ENCODE measurements at places on chromosomes 2 and 18.
A peak's percentile ranks its signal among the peaks of the same experiment; 100 is the strongest.

GRCh38 chr2:225773148-225773547, 373.6 kb downstream of the NYAP2 start:
- DNase-seq, result no peak

DNA sequence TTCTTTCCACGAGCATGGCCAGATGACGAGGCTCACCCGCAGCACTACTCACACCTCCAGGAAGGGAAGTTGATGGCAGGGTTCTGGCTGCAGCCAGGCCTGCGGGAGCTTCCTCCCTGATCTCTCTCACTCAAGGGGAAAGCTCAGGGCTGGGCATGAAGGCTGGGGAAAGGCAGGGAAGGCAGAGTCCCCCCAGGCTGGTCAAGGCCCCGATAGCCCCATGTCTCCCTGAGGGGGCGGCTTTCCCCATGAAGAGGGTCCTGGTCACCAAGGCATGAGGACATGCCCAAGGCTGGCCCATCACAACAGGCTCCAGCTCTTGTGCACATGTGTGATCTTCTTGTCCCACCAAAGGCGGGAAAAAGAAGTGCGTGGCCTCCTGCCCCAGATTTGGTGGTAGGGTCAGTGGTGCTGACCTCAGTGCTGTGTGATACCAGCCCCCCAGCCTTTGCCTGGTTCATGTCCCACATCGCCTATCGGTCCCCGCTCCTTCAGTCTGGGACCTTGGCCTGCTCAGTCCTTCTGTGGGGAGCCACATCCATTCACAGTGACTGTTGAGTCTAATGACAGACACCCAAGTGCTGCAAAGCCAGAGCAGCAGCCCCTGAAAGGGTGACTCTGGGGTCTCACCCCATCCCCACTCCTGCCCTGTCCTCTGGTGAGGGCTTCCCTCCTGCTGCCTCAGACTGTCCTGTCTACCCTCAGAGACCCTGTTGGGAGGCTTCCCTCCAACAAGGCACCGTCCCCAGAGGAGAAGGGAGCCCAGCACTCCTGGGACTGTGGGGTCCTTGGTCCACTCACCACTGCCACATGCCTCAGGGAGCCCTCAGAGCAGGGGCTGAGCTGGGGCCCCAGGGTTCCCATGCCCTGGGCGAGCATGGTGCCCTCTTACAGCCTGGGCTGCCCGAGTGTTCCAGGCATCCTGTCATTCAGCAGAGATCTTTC, 49.8 kb upstream of the ALPP start:
- no peak for DNase-seq

- no peak for DNase-seq
Observed at GRCh38 chr18:55403421-55403949, 184.5 kb downstream of the TCF4 start.

- DNase-seq, result no peak
Observed at GRCh38 chr2:167144179-167144898, 256.1 kb downstream of the XIRP2 start.

DNA sequence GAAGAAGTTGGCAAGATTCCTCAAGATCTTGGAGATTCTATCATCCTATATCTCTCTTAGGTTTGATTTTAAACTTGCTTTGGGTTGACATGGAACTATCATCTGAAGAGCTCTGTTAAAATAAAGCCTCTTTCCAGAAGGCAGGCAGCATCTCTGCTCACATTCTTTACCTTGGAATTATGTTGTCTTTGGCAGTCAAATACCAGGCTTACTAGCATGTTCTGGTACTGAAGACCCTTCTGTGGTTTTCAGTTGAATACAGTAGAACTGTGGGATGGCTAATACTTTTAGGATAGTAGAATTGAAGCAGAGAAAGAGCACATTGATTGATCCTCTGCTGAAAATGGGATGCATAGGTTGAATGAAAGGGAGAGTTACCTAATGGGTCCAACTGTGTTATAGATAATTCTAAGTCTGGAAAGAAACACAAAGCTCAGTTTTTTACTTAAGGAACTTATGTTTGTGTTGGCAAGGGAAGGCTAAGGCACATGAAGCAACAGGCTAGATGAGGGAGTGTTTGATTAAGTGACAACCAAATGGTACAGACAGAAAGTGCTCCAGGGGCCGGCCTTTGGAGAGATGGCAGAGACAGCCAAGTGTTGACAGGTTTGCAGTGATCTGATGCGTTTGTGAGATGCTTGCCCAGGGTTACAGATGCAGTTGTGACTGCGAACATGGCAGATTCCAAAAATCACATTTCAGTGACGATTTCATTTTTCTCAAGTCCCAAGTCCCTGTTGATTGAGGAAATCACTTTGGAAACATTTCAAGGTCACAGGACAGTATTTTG, 397.9 kb downstream of the MEIS1 start:
- DNase-seq, result no peak

GRCh38 chr2:57105694-57106093, 921.9 kb downstream of the CCDC85A start:
- no peak for DNase-seq

- DNase-seq, result no peak
Observed at GRCh38 chr18:8744038-8744437, 38.7 kb downstream of the MTCL1 start.

DNA sequence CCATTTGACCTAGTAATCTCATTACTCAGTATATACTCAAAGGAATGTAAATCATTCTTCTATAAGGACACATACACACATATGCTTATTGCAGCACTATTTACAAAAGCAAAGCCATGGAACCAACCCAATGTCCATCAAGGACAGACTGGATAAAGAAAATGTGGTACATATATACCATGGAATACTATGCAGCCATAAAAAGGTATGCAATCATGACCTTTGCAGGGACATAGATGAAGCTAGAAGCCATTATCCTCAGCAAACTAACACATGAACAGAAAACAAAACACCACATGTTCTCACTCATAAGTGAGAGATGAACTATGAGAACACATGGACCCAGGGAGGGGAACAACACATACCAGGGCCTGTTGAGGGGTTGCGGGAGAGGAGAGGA, 214.5 kb downstream of the NBAS start:
- no peak for DNase-seq

DNA sequence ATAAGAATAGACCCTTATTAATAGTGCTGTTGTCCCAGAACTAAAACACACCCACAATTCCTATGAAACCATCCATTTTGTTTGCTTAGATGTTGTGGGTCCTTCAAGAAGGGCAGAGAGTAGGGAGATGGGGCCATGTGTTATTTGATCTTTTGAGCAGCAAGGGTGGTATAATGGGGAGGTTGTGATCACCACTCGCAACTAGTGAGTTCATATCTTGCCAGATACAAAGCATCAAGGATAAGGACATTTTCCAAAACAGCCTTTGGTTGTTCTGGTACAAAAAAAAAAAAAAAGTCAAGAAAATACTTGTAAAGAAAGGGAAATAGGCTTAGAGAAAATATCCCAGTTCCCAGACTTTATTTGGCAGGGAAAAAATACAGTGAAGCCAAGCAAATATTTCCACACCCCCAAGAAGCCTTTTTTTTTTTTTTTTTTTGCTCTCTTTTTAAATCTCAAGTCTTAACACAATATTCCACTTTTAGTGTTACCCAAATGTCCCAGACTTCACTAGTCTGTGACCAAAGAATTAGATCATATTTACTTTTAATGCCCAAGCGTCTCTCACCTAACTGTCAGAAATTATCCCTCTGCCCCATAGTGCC, 54.1 kb downstream of the ANTXR1 start:
- no peak for DNase-seq

- no peak for DNase-seq
Observed at GRCh38 chr2:45459860-45460259, 151.2 kb downstream of the SRBD1 start.

GRCh38 chr2:54897420-54898310, 152.6 kb downstream of the RTN4 start:
- peak; percentile 30 for DNase-seq

DNA sequence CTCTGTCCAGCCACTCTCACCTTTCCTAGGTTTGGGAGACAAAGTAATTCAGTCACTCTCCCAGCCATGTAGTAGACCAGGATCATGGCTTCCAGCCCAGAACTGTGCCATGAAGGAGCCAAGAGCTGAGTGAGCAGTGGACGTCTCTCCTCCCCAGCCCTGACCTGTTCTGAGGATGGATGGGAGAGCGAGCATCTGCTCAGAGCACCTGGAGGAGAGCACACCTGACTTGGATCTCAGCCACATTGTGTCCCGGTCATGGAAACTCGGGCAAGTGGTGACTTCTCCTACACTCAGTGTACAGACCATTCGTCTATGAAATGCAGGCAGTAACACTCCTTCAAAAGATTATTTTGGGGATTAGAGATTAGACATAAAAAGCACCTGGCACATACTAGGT, 299.7 kb downstream of the TNS1 start:
- DNase-seq, result no peak

DNA sequence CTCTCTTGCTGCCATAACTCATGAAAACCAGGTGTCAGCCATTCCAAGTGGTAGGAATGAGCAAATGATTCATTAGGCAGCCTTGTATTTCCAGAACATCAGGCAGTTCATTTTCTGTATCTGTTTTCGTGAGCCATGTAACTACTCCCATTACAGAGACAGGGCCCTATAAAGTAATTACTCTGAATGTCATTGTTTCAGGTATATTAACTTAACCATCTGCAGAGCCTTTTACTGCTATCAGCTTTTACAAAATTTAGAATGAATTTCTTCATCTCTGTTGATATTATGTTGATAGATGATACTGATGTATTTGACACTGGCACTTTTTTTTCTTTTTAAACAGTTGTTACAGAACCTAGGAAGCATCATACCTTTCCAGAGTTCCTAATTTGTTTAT, 69.9 kb downstream of the MGAT5 start:
- DNase-seq, result no peak

DNA sequence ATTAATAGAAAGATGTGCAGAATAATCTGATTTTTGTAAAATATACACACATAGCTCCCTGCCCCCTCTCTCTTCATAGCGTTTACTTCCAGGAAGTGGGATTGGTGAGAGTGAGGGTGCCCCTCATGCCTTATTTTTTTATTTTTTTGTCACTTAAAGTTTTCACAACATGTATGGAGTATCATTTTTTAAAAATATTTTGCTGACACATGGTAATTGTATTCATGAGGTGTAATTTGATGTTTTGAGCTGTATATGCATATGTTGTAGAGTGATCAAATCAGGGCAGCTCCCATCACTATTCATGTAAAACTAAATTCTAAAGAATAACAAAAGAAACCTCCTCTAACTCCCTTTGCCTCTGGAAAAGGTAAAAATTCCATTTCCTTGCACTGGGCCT, 74.7 kb downstream of the VSNL1 start:
- no peak for DNase-seq

- DNase-seq, result no peak
Observed at GRCh38 chr18:12318334-12318697, 10.3 kb downstream of the TUBB6 start.

DNA sequence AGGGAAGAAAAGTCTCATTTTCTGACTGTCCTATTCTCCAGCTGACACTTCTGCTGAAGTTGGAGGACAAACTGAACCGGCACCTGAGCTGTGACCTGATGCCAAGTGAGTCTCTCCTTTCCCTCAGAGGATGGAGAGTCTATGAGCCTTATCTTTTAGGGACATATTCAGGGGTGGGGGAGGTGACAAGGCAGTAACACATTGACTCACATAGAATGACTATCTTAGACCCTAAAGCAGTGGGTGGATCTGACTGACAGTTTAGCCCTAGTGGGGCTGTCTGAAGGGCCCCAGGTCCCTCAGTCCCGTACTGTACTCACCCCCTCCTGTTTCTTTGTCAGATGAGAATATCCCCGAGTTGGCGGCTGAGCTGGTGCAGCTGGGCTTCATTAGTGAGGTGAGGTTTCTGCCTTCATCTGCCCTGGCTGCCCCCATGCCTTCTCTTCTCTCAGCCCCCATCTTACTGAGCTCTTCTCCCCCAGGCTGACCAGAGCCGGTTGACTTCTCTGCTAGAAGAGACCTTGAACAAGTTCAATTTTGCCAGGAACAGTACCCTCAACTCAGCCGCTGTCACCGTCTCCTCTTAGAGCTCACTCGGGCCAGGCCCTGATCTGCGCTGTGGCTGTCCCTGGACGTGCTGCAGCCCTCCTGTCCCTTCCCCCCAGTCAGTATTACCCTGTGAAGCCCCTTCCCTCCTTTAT, 805 bp upstream of the KRTCAP3 start:
- no peak for DNase-seq

DNA sequence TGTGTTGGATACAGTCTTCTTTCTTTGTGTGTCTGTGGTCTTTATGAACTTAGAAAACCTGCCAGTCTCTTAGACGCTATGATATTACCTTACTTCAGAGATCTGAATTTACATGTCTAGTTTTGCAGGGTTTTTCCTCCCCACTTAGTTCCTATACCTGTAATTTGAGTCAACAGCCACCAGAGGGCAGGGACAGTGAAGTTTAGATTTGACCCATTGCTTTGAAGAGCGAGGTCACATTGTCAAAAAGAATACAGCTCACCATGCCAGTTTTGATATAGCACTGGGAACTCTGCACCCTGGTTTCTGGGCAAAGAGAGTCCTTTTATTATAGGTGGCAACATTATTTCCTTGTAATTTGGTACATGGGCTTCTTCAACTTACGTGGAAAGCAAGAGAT, 102.3 kb downstream of the MAPK4 start:
- DNase-seq, result no peak

- DNase-seq, result no peak
Observed at GRCh38 chr2:27204566-27204965, 7.3 kb upstream of the ATRAID start.

DNA sequence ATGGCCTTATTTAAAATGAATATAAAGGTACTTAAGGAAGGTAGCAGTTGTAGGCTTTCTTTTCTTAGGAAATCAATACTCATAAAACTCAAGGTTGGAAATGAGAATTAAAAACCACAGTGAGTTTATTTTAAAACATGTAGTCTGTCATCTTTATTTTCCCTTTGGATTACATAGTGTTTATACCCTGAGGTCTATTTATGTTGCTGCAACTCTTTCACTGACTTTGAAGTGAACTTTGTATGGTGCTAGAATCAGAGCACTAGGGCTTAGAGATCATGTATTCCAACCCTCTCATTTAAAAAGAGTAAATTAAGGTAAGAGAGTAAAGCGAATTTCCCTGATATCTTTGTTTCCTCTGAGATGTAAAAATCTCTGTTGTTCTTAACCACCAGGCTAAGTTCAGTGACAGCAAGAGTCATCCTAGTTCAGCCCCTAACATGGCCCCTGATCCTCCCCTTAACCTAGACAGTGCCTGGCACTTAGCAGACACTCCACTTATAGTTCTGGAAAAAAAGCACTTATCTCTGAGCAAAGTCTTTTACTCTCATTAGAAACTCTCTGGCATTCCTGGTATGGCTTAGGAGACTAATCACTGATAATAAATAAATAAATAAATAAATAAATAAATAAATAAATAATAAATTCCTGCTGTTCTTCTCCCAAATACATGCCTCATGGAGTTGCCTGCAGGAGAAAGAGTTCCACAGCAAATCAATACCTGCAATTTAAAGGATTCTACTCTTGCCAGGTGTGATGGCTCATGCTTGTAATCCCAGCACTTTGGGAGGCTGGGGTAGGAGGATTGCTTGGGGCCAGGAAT, 33.0 kb upstream of the PPP1R1C start:
- no peak for DNase-seq

Measured in CD4-positive, alpha-beta T cell treated with Interleukin-17A for 4 hours (primary cell).